Transverse colon (tissue), 4 donors: ENCODE measurements at places on chromosomes 5 and 9.
A peak's percentile ranks its signal among the peaks of the same experiment; 100 is the strongest.

DNA sequence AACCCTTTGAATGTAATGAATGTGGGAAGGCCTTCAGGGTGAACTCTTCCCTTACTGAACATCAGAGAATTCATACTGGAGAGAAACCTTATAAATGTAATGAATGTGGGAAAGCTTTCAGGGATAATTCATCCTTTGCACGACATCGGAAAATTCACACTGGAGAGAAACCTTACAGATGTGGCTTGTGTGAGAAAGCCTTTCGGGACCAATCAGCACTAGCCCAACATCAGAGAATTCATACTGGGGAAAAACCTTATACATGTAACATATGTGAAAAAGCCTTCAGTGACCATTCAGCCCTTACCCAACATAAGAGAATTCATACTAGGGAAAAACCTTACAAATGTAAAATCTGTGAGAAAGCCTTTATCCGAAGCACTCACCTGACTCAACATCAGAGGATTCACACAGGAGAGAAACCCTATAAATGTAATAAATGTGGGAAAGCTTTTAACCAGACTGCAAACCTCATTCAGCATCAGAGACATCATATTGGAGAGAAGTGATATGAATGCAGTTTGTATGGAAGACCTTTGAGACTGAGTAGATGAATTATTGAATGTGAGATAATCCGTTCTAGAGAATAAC lies 24.6 kb downstream of the ZNF454 start:
- DNase-seq: no peak

DNA sequence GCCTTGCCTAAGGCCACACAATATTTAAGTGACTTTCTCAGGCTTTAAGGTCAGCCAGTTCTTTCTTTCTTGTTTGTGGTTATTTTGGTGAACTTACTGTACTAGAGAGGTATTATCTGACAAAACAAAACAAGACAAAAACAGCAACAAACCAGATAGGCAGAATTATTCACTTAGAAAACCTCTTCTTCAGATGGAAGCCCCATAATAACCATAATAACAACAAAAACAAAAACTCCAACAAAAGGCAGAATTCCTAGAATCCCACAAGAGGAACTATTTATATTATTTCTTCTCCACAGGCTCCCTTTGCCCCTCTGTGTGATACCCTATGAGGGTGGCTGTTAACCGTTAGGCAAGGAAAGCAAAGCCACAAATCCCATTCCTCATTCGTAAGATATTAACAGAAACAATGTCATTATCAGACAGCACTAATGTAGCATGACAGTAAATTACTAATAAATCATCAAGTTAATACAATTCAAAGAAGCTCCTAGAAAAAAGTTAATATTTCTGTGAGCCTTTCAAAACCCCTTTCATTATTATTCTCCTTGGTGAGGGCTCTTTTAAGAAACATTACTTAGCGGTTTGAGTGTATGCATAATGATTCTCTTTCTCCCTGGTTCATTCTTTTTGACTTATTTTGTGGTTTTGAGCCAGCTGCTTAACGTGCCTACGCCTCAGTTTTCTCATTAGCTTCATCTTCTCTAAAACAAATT lies 274.9 kb downstream of the EFNA5 start:
- DNase-seq: no peak

DNA sequence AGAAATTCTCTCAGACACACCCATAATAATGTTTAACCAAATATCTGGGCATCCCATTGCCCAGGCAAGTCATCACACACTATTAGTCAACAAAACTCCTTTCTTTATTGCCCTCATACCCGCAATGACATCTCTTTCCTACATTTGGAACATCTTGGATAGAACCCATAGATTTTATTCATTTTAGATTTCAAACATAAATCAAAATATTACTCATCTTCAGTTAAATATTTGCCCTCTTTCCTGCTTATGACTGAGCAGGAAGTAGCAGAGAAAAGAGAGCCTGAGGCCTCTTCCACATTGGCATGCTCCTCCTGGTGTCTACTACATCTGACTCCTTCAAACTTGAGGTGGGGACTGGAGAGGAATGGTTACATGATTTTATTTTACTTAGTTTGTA lies 592.0 kb downstream of the CHSY3 start:
- no peak for DNase-seq

DNA sequence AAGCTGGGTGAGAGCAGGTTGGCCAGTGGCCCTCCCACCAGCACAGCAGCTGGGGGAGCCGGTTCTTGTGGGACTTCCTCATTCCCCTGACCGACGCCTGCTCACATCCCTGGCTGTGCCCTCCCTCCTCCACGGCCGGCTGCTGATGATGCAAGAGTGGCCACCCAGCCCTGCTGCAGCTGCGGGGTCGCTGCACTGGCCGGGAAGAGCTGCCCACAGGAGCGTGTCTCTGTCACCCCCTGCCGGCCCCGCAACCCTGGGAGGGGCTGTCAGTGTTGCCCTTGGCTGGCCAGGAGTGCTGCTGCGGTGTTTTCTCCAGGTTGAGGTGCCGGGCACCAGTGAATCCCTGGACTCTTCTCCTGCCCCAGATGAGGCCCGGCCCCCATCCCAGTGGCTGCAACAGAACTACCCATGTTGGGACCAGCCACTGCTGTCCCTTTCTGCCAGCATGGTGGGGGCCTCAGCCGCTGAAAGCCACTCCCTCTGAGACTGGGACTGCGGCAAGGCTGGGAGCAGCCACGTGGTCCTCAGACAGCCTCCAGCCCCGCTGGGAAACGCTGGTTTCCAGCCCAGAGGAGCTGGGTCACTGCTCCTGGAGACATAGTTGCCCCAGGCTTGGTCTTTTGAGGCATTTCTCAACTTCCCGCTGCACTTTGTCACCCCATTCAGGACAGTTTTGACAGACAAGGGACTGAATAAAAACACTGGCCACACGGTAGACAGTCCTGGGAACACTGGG lies 739 bp downstream of the CARD9 start:
- DNase-seq: peak; percentile 49

DNA sequence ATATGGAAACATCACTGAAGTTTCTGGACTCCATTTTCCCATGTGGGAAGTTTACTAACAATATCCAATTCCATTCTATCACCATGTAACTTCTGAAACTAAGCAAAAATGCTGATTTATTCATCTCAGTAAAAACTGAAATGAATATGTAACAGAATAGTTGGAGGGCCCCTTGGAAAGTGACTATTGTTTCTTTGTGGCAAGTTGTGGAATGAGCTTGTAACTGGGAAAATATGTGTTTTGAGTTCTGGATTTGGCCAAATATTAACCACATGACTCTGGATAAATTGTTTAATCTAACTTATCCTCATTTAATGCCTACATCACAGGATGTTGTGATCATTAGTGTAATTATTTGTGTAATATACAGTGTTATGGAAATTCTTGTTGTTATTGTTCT lies 619.3 kb downstream of the TLE4 start:
- DNase-seq: no peak

GRCh38 chr5:90613459-90613858 lies 54.9 kb downstream of the ADGRV1 start:
- no peak for DNase-seq

- DNase-seq: no peak
Measured at GRCh38 chr9:36249189-36249588, 9.1 kb downstream of the GNE start.

DNA sequence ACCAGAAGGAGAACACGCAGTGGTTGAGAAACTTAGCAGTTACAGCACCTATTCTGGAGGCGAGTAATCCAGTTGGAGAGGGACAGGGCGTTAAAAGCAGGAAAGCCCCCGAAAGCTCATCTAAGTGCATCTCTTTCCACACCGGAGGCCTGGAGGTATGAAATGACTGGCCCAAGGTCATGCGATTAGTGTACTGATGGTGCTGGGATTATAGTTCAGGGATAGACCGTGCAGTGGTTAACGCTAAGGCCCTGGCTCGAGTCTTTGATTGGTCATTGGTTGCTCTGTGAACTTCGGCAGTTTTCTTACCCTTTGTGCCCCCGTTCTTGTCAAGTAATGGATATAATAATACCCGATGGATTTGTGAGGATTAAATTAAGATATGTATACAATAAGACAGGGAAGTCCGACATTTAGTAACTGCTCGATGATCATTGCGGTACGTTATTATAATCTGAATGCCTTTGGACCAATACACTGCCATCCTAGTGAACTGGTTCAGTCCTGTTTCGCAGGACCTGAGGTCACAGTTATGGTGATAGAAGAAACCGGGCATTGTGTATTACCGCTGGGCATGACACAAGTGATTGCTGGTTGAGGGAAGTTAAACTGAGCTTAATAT lies 960 bp downstream of the CANX start:
- DNase-seq: peak; percentile 27

DNA sequence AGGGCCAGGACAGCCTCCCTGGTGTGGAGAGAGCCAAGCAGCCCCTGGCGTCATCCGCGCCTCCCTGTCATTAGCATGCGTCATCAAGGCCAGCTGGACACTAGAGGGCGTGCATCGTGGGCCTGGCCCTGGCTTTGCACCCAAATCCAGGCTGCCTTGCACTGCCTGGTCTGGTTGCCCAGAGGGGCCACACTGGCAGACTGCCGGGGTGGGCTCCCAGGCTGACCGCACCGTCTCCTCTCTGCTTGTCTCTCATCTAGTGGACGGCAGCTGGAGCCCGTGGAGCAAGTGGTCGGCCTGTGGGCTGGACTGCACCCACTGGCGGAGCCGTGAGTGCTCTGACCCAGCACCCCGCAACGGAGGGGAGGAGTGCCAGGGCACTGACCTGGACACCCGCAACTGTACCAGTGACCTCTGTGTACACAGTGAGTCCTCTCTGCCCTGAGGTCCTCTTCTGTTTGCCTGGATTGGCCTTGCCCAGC lies 29.0 kb downstream of the HK3 start:
- peak; percentile 12 for DNase-seq

- DNase-seq: peak; percentile 31
Measured at GRCh38 chr9:123544007-123544827, 188.2 kb downstream of the CRB2 start.

GRCh38 chr9:22722492-22722891 lies 275.9 kb downstream of the DMRTA1 start:
- DNase-seq: no peak

DNA sequence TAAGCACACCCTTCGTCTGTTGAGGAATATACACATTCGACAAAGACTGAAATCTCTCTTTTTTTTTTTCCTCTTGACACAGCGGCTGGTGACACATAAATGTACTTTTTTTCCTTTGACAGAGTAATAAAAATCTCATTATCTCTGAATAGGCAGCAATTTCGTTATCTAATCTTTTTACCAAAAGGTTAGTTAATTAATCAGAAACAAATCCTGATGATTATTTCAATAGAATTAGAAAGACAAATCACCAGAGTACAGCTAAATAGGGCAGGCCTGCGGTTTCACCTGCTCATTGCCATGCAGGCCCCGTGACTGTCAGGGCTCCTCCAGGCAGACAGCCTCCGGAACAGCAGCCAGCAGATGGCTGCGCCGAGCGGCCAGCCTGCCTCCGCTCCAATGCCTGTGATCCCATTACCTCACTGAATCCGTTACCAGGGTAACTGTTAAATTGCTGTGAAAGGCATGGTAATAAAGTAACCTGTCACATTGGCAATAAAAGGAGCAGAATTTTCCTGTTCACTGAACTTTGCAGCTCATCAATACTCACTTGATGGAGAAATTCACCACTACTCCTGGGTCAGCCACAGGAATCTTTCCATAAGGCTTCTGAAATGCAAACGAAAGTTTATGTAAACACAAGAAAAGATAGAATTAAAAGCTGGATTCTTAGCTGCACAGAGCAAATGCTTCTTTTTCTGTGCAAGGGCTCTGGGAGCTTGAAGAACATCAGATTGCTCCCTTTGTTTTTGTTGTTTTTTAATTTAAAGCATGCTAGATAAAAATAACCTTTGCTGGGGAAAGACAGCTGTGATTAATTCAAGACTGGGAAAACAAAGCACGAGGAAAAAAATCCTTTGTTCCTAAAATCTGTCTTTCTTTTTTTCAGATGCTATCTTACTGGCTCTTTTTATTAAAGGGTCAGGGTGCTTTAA lies 666.4 kb upstream of the ZNF608 start:
- DNase-seq: peak; percentile 79

DNA sequence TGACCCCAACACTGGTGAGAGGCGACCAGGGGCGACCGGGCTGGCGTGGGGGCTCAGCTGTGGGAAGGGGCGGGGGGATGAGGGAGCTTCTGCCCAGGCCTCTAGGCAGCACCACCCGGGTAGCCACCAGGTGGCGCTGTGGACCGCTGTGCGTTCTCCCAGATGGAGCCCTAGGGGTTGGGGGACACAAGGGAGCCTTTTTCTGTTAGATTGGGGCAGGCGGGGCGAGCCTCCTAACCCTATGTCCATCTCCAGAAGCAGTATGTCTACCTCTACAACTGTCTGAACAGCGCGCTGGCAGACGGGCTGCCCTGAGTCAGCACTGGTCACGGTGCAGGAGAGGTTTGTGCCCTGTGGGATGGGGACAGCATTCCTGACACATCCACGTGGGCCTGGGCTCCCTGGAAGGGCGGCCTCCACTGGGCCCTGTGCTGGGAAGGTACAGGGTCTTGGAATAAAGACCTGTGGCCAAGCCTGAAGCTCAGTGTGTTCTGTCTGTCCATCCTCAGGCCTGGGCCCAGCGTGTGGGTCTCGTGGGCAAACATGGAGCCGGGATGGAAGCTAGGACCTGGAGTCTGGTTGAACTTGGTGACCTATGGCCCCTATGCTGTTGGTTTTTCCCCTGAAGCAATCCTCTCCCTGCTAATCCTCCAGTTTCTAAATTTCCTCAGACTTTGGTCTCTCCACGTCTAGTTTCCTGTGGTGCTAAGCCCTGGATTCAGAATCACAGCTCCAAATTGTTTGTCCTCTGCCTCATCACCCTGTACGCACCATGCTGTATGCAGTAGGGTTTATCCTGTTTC lies 23.1 kb upstream of the SPTLC1 start:
- peak; percentile 64 for DNase-seq

GRCh38 chr5:138138949-138139780 lies at the start of gene NME5:
Gene NME5 (minus strand): TSS chr5:138139428. CDS start chr5:138138780, 648 bp downstream.
- peak; percentile 63 for DNase-seq

- DNase-seq: peak; percentile 79
Measured at GRCh38 chr5:73625944-73626811, at the start of gene ARHGEF28. Gene ARHGEF28 (plus strand): TSS chr5:73626196. CDS start chr5:73684852, 58,656 bp downstream.

DNA sequence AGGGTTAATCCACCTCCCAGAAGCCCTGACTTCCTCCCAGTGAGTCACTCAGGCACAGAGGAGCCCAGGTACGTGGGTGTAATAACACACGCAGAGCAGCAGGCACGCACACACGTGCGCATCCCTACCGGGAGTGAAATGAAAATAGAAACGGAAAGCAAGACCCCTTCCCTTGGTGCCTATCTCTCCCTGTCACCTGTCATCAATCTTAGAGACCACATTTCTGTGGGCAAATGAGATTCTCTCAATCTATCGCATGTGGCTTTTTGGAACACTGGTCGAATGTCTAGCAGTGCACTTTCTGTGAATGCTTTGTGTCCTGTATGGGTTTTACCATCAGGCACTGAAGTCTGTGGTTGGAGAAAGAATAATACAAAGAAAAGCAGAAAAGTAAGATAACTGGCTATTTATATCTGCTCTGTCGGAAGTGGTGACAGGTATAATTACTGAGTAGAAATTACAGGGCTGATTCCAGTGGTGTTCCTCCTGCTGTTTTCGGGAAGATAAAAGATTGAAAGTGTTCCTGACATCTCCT lies 137.7 kb upstream of the GRIA1 start:
- DNase-seq: no peak

GRCh38 chr9:12851341-12852090 lies 76.7 kb downstream of the LURAP1L start:
- DNase-seq: no peak
